ENCODE measurements at places on chromosomes 6 and 20. TPM values are rescaled to one million over a fixed set of nuclear protein-coding genes. Genes with fewer than 3 reads are reported as not detected.

Gene PERP
- 70.0 TPM for total RNA-seq

Gene XKR7
- not detected for total RNA-seq

Gene TBXT
- not detected for total RNA-seq

Gene PNPLA1
- not detected for total RNA-seq

Gene KIF25
- 0.23 TPM for total RNA-seq

Gene FHL5
- total RNA-seq: not detected

Gene TSHZ2
- not detected for total RNA-seq

Gene AVP
- total RNA-seq: not detected

Gene NRN1
- 0.95 TPM for total RNA-seq

Gene PSORS1C1
- 6.2 TPM for total RNA-seq

Gene C20orf202
- total RNA-seq: 0.07 TPM

Gene SNX3
- 72.3 TPM for total RNA-seq

Gene GJA10
- total RNA-seq: not detected

Gene MOG
- not detected for total RNA-seq

Gene GSTA1
- total RNA-seq: not detected

Gene DUSP15
- 0.88 TPM for total RNA-seq

Gene COL19A1
- total RNA-seq: not detected

Measured in A549 treated with dexamethasone at 1 μM for 4 hours (cell line).